Stomach (tissue), 19 donors: ENCODE measurements at places on chromosomes 13 and 19. TPM values are rescaled to one million over a fixed set of nuclear protein-coding genes. Genes with fewer than 3 reads are reported as not detected.

Gene FFAR2
- 1.4 TPM for total RNA-seq

DNA sequence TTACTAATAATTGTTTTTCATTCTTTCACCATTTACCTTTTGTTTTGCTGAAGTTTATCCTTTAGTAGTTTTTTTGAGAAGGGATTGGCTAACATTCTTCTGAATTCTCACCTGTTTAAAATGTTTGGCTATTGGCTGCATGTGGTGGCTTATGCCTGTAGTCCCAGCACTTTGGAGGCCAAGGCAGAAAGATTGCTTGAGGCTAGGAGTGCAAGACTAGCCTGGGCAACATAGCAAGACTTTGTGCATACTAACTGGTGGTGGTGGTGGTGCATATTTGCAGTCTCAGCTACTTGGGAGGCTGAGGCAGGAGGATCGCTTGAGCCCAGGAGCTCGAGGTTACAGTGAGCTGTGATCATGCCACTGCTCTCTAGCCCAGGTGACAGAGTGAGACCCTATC, 27.5 kb upstream of the RNF113B start:
- H3K4me1 ChIP-seq, result peaks cover 46% of the 10 kb centered on the region

Gene TGFBR3L
- not detected for total RNA-seq

Gene UBE2L5
- total RNA-seq, result not detected

- H3K4me1 ChIP-seq, result no peaks in the 10 kb centered on the region
- peak; percentile 12 for DNase-seq
- no peak overlapping the region for H3K27ac ChIP-seq
- H3K27me3 ChIP-seq, result no peaks in the 10 kb centered on the region
Observed at GRCh38 chr19:9130965-9131364, 4.2 kb upstream of the OR7G3 start.

DNA sequence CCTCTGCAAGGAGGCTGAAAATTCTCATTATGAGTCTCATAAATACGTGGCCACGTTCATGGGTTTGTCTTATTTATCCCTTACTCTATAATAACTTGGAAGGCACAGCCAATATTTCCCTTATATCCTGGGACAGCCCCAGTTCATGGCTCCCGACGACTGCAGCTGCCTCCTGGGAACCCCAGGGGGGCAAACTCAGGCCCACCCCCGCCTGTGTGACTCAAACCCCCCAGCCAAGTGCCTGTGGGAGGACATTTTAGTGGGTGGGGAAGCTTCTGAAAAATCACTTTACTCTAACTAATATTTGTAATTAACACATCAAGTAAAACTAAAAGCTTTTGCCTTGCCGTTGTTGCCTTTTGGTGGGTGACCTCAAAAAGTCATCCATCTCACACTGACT, 14.3 kb downstream of the RASA3 start:
- no peaks in the 10 kb centered on the region for H3K36me3 ChIP-seq
- H3K27ac ChIP-seq, result peak overlapping the region; percentile 85
- peaks cover 52% of the 10 kb centered on the region for H3K4me1 ChIP-seq
- no peak overlapping the region for H3K4me3 ChIP-seq
- no peak for DNase-seq

DNA sequence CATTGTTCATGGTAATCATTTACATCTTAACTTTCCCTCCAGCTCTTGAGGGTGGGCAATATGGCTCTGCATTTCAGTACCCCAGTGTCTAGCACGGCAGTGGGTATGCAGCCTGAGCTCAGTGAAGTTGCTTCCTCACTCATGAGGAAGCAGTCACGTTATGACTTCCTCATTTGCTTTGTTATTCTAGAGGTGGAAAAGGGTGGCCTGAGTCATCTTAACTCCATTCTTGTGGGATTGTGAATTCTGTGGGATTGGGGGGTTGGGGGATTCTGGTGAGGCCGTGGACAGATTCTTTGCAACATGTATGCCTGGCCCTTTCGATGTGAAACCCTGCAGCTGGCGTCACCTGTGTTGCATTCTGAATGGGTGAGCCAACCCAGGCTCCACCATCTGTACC, 406.7 kb upstream of the ZNF507 start:
- no peaks in the 10 kb centered on the region for H3K4me1 ChIP-seq
- H3K27ac ChIP-seq, result no peak overlapping the region
- H3K27me3 ChIP-seq, result no peaks in the 10 kb centered on the region
- H3K36me3 ChIP-seq, result no peaks in the 10 kb centered on the region

Gene GPC5
- total RNA-seq, result not detected

- H3K4me3 ChIP-seq, result no peak overlapping the region
- H3K36me3 ChIP-seq, result no peaks in the 10 kb centered on the region
- H3K27me3 ChIP-seq, result peaks cover 38% of the 10 kb centered on the region
- H3K4me1 ChIP-seq, result no peaks in the 10 kb centered on the region
Observed at GRCh38 chr19:7751157-7751783, 3.9 kb upstream of the CD209 start.

DNA sequence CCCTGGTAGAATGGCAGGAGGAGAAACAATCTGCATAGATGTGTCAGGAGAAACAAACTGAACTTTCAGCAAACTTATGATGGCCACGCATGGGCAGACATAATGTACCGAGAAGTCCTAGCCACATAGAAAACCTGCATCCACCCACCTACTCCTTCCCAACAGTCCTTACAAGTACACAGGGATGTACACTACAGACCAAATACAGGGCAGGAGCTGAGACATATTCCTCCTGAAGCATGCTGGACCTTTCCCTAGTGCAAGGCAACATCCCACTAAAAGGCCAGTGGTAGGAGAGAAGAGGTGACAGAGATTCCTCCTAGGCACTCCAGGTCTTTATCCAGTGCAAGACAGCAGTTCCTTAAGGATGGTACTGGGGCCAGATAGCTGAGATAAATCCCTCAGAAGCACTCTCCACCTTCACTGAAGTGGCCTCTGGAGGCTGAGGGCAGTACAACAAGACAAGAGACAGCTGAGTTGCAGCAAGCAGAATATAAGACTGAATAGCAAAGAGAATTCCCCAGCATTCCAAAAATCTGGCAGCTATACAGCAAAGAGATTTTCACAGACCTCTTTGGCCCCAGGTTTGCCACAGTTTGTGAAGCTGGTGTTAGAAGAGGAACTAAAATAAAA, 18.3 kb downstream of the VWA8 start:
- no peaks in the 10 kb centered on the region for H3K27me3 ChIP-seq
- H3K4me1 ChIP-seq, result peaks cover 47% of the 10 kb centered on the region
- DNase-seq, result no peak
- H3K27ac ChIP-seq, result no peak overlapping the region
- H3K36me3 ChIP-seq, result peaks cover 5% of the 10 kb centered on the region

GRCh38 chr19:2423071-2423914, 4.1 kb downstream of the TIMM13 start:
- no peak overlapping the region for H3K4me3 ChIP-seq
- H3K4me1 ChIP-seq, result peaks cover 28% of the 10 kb centered on the region
- DNase-seq, result no peak
- no peak overlapping the region for H3K27ac ChIP-seq

Gene CATSPERD
- total RNA-seq, result not detected

GRCh38 chr19:10372690-10373089, 7.7 kb downstream of the TYK2 start:
- peaks cover 92% of the 10 kb centered on the region for H3K36me3 ChIP-seq
- no peak overlapping the region for H3K4me3 ChIP-seq
- H3K27ac ChIP-seq, result no peak overlapping the region
- H3K4me1 ChIP-seq, result no peaks in the 10 kb centered on the region
- DNase-seq, result no peak

GRCh38 chr13:38684714-38685113, 2.2 kb upstream of the FREM2 start:
- peaks cover 6% of the 10 kb centered on the region for H3K4me1 ChIP-seq
- no peaks in the 10 kb centered on the region for H3K27me3 ChIP-seq
- no peaks in the 10 kb centered on the region for H3K36me3 ChIP-seq
- H3K4me3 ChIP-seq, result no peak overlapping the region
- H3K27ac ChIP-seq, result no peak overlapping the region
